CD4-positive, alpha-beta T cell (primary cell): ENCODE measurements at places on chromosomes 1 and 21.

DNA sequence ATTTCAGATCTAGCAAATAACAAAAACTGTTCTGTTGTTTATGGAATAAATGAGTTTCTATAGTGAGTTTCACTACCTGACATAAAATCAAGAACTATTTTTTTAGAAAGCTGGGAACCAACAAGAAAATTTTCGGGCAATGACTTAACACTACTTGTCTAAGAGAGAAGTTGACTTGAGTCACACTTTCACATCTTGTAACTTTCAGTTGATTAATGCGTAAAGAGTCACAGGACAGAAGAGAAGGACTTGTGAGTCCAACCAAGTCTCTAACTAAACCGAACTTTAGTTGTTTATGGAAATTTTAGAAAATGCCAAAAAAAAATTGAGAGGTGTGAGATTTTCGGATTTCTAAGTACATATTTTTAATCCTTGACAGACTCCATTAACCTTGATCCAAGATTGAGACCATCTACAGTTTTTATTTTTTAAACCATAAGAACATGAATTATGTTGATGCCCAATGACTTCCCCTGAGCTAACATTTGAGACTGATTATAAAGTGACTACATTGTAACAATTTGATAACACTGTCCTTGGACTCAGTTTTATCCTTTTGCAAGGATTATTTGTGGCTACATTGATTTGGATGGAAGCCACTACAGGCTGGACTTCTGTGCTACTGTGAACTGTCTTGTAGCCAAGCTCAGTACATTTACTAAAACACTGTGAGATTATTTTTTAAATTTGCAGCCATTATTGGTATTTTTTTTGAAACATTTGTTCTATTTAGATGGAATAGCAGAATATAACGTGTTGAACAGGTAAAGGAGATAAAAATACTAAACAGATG is 284.0 kb downstream of the PTPRC start:
- peak; percentile 60 for DNase-seq
- no peaks in the 10 kb centered on the region for H3K27me3 ChIP-seq
- no peaks in the 10 kb centered on the region for H3K36me3 ChIP-seq
- peaks cover 10% of the 10 kb centered on the region for H3K4me1 ChIP-seq
- peak overlapping the region; percentile 26 for H3K27ac ChIP-seq

DNA sequence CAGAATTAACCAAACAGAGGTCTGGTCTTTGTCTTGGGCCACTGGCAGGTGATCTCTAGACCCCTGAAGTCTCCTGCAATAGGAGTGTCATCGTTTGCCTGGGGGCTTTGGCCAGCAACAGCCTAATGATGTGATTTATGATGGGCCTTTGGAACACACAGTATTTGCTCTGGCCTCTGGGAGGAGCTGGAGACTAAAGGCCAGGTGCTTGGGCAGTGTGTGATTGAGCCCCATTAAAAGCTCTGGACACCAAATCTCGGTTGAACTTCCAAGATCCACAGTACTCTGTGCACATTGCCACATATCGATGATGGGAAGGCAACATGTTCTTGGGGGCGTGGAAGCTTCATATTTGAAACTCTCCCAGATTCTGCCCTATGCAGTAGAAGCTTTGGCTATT is 32.0 kb upstream of the TLR5 start:
- no peak overlapping the region for H3K27ac ChIP-seq
- H3K36me3 ChIP-seq, result no peaks in the 10 kb centered on the region
- no peak for DNase-seq

GRCh38 chr1:168476588-168477385 is 67.0 kb downstream of the XCL2 start:
- no peak overlapping the region for H3K27ac ChIP-seq
- H3K4me3 ChIP-seq, result no peak overlapping the region
- DNase-seq, result no peak

- no peaks in the 10 kb centered on the region for H3K27me3 ChIP-seq
- no peak overlapping the region for H3K27ac ChIP-seq
- H3K4me1 ChIP-seq, result no peaks in the 10 kb centered on the region
- DNase-seq, result no peak
- H3K36me3 ChIP-seq, result no peaks in the 10 kb centered on the region
Observed at GRCh38 chr1:23249787-23250454, 32.6 kb upstream of the HTR1D start.
